NCI-H187 treated with DMSO at 0.1 percent for 48 hours (cell line): ENCODE measurements at places on chromosomes 2 and 18.

- DNase-seq, result no peak
These were observed 28.1 kb downstream of the ASAP2 start for GRCh38 chr2:9234680-9235146.

GRCh38 chr2:36513661-36514060 is 84.3 kb downstream of the FEZ2 start:
- DNase-seq, result no peak

DNA sequence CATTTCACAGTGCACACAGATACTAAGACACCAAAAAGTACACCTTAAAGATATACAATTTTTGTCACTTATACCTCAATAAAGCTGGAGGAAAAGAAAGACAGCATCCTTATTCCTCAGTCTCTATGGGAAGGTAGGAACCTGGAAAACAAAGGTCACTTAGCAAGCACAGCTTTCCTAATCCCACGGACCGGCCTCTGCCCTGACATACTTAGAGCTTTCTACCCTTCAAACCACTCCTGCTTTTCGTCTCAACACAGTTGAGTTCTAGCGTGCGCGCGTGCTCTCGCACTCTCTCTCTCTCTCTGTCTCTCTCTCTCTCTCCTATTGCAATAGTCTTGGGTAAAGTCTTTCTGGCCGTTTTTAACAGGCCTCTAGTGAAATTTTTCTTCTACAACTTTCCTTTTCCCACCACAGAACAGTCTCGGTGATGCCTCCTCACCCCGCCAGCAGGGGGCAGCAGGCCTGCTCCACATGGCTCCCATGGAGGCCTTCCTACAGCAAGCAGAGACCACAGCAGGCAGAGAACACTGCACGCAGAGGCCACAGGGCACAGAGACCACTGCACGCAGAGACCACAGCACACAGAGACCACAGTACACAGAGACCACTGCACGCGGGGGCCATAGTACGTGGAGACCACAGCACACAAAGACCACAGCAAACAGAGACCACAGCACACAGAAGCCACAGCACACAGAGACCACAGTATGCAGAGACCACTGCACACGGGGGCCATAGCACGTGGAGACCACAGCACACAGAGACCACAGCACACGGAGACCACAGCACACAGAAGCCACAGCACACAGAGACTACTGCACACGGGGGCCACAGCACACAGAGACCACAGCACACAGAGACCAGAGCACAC is 106.9 kb downstream of the FBXO15 start:
- no peak for DNase-seq

GRCh38 chr2:55618275-55619055 is 1.0 kb upstream of the PPP4R3B start:
- DNase-seq, result peak; percentile 10

DNA sequence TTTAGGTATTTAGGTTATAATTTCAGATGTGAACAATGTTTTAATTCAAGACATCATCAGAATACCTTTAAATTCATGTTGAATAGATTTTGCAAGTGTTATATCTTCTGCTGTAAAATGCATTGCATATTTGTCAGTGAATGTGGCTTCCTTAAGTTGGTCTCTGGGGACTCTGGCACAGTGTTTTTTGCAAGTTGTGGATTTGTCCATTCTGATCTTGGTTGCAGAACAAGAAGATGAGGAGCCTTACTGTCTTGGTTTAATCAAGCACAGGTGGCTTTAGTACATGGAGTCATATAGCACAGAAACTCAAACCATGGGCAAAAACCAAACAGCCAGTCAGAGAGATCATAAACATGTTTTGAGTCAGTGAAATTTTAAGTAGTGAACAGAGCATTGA is 135.7 kb downstream of the ARHGAP28 start:
- no peak for DNase-seq

DNA sequence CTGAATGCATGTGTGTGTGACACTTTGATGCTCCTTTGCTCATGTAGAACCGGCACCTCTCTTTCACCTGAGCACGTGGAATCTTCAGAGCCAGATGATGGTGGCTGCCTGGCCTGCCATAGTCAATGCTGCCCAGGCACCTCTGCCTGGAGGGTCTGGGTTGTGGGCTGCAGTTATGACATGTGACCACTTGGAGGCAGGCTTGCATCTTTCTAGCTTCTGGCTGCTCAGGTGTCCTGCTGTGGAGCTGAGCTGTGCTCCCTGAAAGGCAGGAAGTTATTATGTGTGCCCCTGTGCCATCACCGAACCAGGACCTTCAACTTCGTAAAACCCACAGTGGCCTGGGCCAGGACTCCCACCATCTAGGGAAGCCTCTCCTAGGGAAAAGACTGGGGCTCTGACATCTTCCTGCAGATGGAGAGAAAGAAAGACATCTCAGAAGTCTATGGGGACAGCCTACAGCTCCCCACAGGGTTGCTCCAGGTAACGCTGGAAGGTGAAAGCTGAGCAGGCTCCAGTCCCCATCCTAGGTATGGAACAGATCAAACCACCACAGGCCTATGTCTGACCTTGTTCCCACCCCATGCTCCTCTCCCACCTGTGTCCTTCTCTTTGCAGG is 30.2 kb downstream of the PSD4 start:
- DNase-seq, result peak; percentile 8

DNA sequence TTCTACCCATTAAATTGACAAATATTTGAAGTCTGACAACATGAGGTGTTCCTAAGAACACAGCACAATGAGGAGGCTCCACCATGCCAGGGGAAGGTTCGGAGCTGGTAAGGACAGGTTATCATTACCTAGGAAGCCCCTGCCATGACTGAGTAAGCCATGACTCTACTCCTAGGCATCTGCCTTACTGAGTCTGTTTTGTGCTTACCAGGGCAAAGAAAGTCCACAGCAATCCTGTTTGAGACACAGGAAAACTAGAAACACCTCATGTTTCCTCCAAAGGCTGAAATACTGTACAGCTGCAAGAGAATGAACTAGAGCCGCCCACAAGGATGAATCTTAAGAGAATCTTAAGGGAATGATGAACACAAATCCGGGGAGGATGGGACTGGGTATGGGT is 11.6 kb downstream of the TGFBRAP1 start:
- DNase-seq, result no peak
